ENCODE measurements at places on chromosomes 5 and 9.

DNA sequence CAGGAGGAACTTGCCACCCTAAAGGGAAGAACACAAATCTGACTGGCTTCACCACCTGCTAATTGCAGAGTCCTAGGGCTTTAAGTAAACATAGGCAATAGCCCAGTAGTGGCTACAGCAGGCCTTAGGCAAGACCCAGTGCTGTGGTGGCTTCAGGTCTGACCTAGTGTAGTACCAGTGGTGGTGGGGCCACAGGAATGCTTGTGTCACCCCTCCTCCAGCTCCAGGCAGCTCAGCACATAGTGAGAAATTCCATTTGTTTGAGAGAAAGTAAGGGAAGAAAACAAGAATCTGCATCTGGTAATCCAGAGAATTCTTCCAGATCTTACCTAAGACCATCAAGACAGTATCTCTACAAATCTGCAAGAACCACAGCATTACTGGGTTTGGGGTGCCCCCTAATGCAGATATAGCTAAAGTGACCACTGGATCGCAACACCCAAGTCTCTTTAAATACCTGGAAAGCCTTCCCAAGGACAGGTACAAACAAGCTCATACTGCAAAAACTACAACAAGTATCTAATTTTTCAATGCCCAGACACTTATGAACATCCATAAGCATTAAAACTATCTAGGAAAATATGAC, 102.6 kb upstream of the TRPM3 start:
- DNase-seq: no peak

DNA sequence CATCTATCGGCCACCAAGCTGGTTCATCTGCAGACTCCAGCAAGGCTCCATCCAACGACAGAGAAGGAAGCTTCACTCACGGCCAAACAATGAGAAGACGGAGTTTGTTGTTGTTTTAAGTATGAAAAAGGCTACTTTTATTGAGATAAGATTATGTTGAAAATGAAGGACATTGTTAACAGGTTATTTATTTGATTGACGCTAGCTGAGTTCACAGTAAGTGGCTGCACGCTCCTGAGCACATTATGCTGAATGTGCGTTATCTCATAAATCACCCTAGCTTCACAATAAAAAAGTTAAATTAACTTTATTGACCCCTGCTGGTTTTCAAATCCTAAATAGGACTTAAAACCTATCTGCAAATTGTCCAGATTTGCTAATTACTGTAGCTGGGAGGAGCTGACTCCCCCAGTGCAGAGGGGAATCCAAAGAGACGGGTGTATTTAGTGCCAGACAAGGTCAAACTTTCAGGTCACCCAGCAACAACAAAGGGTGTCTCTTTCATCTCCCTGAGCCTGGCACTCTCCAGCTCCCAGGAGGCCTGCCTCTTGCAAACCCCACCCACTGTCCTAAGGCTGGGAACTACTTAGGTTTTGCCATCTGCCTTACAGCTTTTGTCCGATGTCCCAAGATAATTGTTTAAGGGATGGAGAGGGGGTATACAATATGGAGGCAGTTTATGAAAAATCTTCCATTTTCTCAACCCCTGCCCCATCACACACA, 129.2 kb downstream of the ZDHHC21 start:
- DNase-seq: no peak

DNA sequence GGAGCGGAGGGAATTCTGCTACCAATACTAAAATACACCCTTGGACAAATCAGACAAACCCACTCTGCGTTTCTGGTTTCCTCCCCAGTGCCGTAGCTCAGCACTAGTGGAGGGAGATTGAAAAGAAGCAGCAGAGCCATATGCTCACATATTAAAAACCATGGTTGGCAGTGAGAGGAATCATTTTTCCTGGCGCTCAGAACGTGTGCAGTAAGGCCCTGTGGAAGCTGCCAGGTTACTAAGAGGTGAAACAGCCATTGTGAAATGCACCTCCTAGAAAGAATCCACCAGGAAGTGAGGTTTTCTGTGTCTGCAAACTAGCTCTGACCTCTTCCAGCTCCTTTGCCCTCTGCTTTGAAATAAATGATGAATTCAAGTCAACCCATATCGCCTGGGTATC, 177.2 kb downstream of the ERCC6L2 start:
- no peak for DNase-seq

DNA sequence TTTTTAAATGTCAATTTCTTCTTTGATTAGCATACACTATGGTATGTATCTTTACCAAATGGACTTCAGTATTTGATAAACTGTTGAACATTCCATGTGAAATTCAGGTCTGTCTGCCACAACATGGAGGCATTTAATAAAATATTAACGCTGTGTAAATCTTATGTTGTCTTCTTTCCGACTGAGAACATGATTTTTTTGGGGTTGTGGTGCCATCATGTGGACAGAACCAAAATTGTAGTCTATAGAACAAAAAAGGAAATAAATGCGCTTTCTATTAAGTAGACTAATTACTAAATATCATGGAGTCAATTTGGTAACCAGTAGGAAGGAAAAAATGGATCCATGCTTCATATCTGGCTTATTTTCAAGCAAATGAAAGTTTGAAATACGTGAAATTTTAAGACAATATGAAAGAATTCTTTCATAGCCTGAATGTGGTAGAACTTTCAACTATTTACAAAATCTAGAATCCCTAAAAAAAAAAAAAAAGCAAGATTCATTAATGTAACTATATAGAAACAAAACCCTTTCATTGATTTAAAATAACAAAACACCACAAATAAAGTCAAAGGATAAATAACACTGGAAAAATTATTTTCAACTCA, 2.8 kb upstream of the PLK2 start:
- DNase-seq: no peak

All from RWPE2 (cell line).